ENCODE measurements at places on chromosomes 13 and 19.

DNA sequence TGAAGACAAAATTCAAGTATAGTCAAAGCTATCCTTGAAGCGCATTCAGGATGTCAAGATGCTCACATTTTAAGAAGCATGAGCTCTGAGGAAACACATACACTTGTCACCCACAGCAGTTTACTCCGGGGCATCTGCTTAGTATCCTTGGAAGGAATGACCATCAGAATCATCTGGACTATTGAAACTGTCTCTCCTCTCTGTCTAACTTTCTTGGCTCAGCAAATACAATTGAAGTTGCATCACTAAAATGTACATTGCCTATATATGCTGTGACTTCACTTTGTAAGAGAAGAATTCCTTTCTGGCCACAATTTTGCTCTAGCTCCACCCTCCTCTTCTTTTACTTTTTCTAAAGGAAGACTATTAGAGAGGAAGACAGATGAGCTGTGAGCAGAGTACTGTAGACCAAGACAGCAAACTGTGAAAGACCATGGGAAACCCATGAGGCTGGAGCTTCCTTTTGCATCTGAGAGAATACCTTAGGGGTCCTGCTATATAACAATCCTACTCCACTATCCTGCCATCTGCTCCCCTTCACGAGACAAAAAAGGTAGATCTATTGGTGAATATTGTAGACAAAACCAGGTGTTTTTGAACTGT, 906.3 kb downstream of the PCDH9 start:
- no peak for DNase-seq

- DNase-seq: no peak
These were observed 182.8 kb downstream of the MYO16 start for GRCh38 chr13:108812165-108812564.

- no peak for DNase-seq
These were observed 31.5 kb upstream of the MYO16 start for GRCh38 chr13:108597943-108598342.

GRCh38 chr13:66673401-66673800, 556.7 kb downstream of the PCDH9 start:
- DNase-seq: no peak

- peak; percentile 85 for DNase-seq
These were observed 1.3 kb upstream of the BSG start for GRCh38 chr19:570937-571565.

DNA sequence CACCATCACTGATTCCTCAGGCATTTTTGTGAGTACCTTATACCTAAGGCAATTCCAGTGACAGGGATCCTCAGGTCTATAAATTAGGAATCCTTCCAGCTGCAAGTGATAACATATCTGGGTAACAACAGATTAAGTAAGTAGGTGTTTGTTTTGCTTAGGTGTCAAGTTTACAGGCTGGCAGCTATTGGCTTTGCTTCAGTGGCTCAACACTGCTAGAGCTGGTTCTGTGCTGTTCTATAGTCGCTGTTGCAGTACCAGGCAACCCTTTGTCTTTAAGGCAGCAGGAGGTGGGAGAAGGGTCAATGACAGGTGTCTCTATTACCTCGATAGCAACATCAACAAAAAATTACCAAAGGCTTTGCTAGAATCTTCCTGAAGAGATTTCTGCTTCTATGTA, 27.0 kb downstream of the SLC10A2 start:
- no peak for DNase-seq
